ENCODE measurements at places on chromosomes 7 and 10.

DNA sequence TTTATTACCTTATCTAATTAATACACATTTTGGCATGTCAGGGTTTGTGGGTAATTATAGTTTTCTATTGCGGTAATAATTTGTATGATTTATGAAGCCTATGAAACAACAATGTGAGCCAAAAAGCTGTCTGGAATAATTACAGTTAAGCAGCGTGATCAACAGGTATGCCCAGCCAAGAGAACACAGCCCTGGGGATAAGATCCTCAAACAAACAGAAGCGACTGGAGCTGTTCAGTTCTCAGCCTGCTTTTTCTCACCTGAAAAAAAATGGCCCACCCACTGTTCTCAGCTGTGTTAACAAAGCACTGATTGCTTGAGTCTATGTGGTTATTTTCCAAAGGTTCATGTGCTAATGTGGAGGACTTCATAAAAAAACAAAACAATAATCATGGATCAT is 855.8 kb downstream of the GATA3 start:
- DNase-seq, result no peak

GRCh38 chr10:119231654-119232053 is 24.3 kb downstream of the GRK5 start:
- no peak for DNase-seq

DNA sequence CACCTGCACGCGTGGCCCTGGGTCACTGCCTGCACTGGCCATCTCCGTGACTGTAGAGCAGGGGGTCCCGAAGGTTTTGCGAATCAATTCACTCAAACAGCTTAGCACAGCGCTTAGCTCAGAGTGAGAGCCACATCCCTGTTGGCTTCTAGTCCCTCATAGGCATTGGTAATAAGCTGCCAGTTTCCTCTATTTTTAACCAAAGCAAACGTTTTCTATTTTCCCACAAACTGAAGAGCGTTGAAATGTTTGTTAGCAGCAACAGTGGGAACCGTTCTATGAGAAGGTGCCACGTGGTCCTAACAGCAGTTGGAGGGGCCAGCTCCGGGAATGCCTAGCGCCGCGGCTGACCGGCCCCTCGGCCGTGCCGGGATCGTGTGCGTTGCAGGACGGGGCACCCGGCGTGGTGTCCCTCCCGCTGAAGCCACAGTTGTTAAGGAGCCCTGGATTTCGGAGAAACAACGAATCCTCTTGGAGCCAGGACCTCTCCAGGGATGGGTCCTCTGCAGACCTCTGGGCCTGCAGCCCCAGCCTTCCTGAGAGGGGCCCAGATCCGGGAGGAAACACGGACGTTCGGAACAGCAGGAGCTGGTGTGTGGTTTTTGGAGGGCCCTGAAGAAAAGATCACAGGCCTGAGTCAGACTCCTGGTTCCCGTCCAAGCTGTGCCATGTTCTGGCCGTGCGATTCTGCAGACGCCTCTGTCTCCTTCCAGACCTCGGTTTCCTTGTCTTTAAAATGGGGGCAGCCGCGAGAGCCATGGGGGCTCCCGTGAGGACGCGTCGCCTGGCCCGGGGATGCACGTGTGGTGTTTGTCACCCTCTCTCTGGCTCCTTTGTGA is 40.3 kb downstream of the FAM20C start:
- DNase-seq, result no peak

- DNase-seq, result no peak
These were observed 146.3 kb downstream of the MALRD1 start for GRCh38 chr10:19194866-19195265.

- DNase-seq, result no peak
These were observed 187.6 kb upstream of the KLF14 start for GRCh38 chr7:130921391-130922180.

DNA sequence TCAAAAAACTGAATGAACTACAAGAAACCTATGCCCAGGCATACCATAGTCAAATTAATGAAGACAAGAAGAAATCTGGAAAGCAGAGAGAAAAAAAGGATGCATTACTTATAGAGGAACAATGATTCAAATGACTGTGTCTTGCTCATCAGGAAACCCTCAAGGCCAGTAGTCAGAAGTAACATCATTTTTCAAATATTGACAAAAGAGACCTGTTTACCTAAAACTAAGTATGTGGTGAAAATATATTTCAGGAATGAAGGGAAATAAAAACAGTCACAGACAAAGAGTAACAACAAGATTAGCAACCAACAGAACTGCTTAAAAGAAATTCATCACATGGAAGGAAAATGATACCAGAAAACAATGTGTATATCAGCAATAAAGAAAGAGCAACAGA is 128.4 kb downstream of the ALOX5 start:
- DNase-seq, result no peak

- no peak for DNase-seq
These were observed 5.7 kb downstream of the HIPK2 start for GRCh38 chr7:139772115-139772514.

DNA sequence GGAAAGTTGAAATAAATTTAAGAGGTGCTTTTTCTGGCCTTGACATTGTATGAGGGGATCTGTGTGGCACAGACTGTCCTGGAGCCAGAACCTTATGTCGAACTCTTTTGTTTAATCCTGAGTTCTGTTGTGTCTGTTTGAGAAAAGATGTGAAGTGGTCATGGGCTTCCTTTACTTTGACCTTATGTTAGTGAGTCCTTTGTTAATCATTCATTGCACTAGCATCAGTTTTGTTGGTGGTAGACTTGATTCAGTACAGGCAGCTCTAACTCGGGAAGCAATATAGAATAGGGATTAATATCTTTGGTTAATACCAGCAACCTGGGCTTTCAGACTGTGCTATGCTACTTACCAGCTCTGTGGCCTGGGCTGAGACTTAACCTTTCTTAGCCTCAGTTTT is 123.9 kb upstream of the FZD1 start:
- DNase-seq, result no peak

DNA sequence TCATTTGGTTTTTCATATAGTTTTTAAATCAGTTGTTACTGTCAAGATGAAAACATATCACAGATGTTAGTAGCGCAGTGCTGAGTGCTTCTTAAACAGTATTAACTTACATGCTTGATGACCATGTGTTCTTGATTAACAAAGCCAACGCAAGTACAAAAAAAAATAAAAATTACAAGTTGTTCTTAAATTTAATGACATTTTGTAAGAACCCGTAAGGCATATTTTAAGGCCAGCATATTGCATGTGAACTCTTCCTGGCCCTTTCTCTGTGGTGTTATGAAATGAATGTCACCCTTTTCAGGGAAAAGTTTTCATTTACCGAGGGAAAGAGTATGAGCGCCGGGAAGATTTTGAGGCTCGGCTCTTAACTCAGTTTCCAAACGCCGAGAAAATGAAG is 140.4 kb upstream of the NPS start:
- no peak for DNase-seq

- no peak for DNase-seq
These were observed 12.6 kb upstream of the BET1 start for GRCh38 chr7:94016786-94017185.

GRCh38 chr7:460374-461116 is 59.1 kb downstream of the PDGFA start:
- no peak for DNase-seq

- no peak for DNase-seq
These were observed 49.2 kb upstream of the NKX6-2 start for GRCh38 chr10:132834891-132835847.

- peak; percentile 97 for DNase-seq
These were observed at the start of gene CREM for GRCh38 chr10:35126530-35127288. Gene CREM, plus strand, starts transcription at chr10:35126846. Its CDS starts 10,990 bp downstream, at chr10:35137836.

- no peak for DNase-seq
These were observed 75.5 kb downstream of the PAPSS2 start for GRCh38 chr10:87734987-87735827.

GRCh38 chr10:49736564-49737113 is 25.5 kb downstream of the OGDHL start:
- no peak for DNase-seq

- no peak for DNase-seq
These were observed 39.8 kb upstream of the GPR22 start for GRCh38 chr7:107430057-107430456.

GRCh38 chr10:125711110-125711750 is 8.3 kb upstream of the EDRF1 start:
- DNase-seq, result no peak

GRCh38 chr7:139914306-139915267 is 85.5 kb downstream of the TBXAS1 start:
- DNase-seq, result no peak

GRCh38 chr10:93913706-93914105 is 19.9 kb downstream of the SLC35G1 start:
- DNase-seq, result no peak

DNA sequence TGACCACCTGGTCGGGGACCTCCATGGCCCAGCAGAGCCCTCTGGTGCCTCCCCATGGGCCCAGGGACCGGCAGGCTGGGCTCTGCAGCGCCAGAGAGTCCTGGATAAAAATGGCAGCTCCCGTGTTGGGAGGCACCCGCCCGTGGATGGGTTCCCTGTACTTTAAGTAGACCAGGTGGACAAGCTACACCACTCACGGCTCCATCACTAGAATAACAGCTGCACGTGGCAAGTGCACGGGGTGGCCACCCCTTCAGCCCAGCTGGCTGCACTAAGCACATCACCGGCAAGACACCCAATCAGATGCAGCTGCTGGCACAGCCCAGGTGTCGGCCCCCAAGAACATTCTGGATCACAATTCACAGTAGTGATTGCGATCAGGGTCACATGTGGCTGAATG is 69.8 kb downstream of the DIP2C start:
- no peak for DNase-seq

- no peak for DNase-seq
These were observed 124.5 kb upstream of the RET start for GRCh38 chr10:42952349-42952748.

DNA sequence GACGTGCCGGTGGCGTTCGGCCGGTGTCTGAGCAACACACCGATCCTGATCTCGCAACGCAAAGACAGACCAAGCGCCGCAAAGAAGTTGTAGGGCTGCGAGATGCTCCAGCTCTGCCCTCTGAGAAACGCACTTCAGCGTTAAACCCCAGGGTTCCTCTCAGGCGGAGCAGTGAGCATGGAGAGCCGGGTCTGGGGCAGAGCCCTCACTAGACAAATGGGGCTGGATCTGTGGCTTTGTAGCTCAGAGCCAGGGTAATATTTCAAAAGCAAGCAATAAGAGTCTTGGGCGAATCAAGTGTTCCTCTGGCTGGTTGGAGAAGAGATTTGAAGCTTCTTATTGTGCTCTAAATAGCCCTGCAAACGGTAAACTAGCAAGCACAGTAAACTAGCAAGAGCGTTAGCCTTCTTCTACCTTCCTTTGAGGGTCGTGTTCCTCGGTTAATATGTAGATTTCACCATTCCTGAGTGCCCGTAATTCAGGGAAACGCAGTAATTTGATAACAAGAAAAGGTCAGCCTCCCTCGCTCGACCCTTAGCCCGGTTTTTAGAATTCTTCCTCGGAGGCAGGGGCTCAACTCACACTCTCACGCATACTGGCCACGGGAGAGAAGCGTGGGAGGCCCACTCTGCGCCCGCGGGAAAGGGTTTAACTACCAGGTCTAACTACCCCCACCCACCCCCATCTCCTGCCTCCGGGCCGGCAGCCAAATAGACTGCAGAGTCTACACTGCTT is 6.7 kb downstream of the SKAP2 start:
- DNase-seq, result no peak

- DNase-seq, result no peak
These were observed 2.3 kb downstream of the NACAD start for GRCh38 chr7:45086331-45087065.

DNA sequence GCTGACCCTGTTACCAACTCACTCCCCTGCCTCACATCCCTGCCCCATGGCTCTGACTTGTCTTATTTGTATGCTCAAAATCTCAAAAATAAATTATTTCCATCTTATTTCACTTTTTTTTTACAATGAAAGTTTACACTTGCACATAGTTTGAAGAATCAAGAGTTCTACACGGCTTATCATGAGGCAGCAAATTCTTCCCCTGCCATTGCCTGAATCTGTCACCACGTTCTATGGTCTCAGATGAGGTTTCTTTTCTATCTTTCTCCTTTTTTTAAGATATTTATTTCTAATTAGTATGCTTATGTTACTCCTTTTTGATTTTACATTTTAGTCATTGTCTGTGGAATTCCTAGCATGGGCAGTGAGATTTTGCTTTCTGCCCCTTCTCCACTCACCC is 28.4 kb downstream of the ARHGAP22 start:
- no peak for DNase-seq

- DNase-seq, result no peak
These were observed 852.9 kb downstream of the SORCS1 start for GRCh38 chr10:106311590-106311989.

DNA sequence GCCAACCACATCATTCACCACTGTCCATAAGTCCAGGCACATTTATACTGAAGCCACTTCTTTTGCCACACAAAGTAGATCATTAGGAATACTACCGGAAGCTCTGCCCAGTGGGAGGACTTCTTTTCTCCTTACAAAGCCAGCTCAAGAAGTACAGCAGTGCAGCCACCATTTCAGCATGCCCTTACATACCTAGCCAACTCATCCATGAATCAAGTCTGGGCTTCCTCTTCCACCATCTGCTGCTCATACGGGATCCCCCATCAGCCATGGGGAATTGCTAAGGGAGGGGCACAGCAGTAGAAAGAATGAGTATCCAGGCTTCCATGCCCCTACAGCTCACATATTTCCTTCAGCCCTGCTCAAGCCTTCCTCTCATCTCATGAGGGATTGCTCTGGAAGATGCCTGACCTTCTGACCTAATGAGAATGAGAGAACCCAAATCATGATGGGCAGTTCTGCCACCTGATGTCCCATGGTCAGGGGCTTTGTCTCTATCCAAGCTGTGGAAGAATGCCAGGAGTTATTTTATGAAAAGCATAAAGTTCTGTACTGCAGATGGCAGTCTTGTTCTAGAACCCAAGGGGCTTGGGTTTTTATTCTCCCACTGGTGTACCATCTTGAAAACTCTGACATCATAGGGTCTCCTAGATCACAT is 39.5 kb downstream of the ACSM6 start:
- DNase-seq, result no peak

DNA sequence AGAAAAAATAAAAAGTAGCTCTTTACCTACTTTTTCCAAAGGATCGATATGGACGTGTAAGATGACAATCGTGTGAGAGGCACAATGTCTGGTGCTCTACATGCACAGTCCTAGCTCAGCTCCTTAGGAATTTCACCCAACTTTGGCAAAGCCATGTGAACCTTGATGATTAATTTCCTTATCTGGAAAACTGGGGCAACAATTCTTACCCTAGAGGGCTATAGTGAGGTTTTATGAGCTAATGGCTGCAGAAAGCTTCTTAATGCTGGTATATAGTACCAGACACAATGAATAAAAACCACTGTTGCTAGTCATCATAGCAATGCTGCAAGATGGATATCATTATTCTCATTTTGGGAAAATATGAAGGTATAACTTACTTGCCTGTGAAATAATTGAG is 202.7 kb downstream of the PARD3 start:
- no peak for DNase-seq

- DNase-seq, result no peak
These were observed 20.2 kb upstream of the VOPP1 start for GRCh38 chr7:55592492-55592891.
